ENCODE measurements at places on chromosomes 13 and 19. TPM values are rescaled to one million over a fixed set of nuclear protein-coding genes. Genes with fewer than 3 reads are reported as not detected.
A peak's percentile ranks its signal among the peaks of the same experiment; 100 is the strongest.

DNA sequence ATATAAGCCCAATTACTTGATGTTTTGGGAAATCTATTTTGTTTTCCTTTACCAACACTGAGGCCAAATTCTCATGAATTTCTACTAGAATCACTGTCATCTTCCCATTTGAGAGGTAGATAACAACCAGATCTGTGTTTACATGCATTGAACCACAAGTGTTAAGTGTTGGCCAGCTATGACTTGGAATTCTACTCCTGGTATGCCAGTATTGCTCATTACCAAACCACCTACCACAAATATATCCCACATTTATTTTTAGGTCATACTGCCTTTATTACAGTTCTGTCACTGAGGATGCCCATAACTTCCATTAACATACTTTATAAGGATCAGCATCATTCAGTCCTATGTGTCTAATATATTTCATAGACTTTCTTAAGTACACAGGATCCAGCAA lies 328.9 kb downstream of the DIAPH3 start:
- DNase-seq = peak; percentile 88

- DNase-seq = no peak
Measured at GRCh38 chr13:62659365-62659764, 1243.7 kb upstream of the PCDH20 start.

DNA sequence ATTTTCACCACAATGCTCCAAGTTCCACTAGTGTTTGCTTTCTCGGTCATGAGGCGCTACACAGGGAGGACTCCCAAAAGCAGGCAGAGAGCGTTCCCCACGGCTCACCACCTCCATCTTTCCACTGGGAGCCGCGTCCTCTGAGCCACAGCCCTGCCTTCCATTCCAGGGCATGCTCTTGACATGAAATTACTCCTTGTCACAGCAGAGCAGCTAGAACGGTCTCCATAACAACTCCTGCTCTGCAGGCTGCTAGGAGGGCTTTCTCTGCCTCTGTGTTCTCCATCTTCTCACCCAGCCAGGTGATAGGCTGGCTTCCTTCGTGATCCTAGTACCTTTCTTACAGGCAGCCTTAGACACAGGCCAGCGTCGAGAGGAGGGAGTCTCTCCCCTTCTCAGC lies 171.8 kb upstream of the UBL3 start:
- no peak for DNase-seq

FFAR2 gene
- total RNA-seq = not detected

IGFL2 gene
- 9.8 TPM for total RNA-seq

GSX1 gene
- not detected for total RNA-seq

LILRA1 gene
- total RNA-seq = not detected

TNNT1 gene
- total RNA-seq = 8.3 TPM

HOMER3 gene
- 41.9 TPM for total RNA-seq
